ENCODE measurements at places on chromosomes 3 and 15. TPM values are rescaled to one million over a fixed set of nuclear protein-coding genes. Genes with fewer than 3 reads are reported as not detected.

DNA sequence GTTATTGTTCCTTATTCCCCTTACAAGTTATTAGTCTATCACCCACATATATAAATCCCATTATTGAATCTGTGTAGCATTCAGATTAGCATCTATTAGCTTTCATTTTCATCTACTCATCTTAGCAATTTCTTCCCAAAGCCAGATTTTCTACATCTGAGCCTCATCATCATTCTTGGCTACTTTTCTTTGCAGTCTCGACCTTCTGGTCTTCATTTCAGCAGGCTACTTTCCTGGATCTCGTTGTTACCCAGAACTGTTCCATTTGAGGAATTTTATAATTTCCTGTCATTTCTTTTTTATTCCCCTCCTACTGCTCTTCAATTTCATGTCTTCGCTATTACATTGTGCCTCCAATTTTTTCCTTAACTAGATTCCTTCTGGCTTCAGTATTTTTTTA lies 51.8 kb downstream of the SPRED1 start:
- no peak for DNase-seq

DNA sequence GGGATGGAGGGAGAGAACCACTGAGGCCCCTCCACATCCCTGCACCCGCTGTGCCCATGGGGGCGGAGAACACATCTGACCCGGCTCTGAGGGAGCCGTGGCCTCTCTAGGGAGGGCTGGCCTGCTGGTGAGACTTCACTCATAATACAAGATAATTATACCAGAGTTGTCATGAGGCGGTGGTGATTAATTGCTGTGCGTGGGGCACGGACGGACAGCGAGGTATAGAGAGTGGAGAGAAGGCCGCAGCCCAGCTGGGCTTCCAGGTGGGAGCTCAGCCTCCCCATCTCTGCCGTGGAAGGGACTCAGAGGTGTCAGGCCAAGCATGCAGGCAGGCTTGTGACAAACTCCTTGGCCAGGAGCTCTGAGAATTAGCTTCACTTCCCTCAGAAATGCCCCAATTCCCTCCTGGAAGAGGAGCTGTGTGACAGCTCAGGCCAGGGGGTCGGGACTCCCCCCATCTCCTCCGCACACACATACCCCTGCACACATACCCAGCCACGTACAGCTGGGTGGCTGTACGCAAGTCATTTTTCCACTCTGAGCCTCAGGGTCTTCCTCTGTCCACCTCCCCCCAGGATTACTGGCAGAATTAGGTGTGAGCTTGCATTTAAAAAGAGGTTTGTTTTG lies 6.0 kb upstream of the GATA2 start:
- no peak for DNase-seq

DNA sequence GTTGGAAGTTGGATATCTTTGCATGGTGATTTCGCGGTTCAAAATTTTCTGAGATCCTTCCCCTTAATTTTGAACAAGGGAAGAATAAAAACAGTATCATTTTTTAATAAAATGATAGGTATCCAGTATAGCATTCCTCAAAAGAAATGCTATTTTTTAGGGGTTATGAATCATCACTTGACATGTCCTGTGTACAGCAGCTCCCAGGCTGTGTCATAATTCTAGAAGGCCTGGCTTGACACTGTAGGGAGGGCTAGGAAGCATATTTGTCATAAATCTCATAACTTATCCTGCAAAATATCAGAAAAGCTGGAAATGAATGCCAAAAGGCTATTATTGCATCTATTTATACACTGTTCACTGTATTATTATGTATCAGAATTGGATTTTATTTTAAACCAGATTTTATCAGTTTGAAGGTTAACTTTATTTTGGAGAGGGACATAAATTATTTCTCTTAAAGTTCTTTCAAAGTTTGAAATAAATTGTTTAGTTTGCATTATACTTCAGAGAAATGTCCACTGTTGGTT lies 539.1 kb upstream of the ROBO2 start:
- DNase-seq, result no peak

The PDCD7 gene
- total RNA-seq, result 15.5 TPM

All from H7 (cell line).